GM13977 (cell line): ENCODE measurements at places on chromosomes 4 and X.

DNA sequence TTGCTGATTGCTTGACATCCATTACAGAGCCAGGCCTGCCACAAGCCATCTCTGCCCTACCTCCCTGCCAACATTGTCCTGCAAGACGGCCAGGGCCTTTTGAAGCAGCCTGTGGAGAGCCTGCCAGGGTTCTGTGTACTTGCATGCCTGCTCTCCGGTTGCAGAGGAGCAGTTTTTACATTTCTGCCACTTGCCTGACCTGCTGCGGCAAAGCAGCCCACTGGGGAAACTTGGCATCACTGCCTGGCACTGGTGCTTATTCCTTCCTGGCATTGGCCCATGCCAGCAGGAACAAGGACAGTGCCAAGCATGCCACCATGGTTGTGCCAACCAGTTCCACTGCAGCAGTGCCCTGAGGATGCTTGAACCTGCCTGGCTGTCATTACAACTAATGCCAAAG lies 167.1 kb downstream of the NHS start:
- DNase-seq, result no peak

GRCh38 chr4:140707325-140707724 lies 48.9 kb downstream of the TBC1D9 start:
- DNase-seq, result no peak

GRCh38 chr4:100780126-100780525 lies 262.3 kb upstream of the EMCN start:
- no peak for DNase-seq

GRCh38 chr4:73780834-73781233 lies 40.5 kb downstream of the CXCL8 start:
- DNase-seq, result no peak

DNA sequence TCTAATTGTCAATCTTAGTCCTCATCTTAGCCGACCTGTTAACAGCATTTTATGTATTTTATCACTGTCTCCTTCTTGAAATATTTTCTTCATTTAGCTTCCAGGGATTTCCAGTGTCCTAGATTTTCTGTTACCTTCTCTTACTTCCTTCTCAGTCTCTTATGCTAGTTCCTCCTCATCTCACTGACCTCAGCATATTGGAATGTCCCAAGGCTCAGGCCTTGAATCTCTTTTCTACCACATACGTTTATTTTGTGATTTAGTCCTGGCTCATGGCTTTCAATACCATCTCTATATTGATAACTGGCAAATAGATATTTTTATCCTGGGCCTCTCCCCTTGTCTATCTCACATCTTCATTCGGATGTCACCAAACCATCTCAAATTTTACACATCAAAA lies 61.1 kb downstream of the IQCM start:
- no peak for DNase-seq

GRCh38 chr4:1226144-1226481 lies 22.8 kb downstream of the CTBP1 start:
- DNase-seq, result no peak

GRCh38 chr4:143184503-143185252 lies at the start of gene USP38:
USP38 (plus strand) TSS chr4:143184917; CDS start chr4:143185451, 534 bp downstream.
- peak; percentile 85 for DNase-seq
